ENCODE measurements at places on chromosomes 2 and 18.

- no peak for DNase-seq
These were observed 529.2 kb downstream of the LRP1B start for GRCh38 chr2:141601511-141602152.

- DNase-seq, result no peak
These were observed 27.0 kb downstream of the TMEM200C start for GRCh38 chr18:5868218-5868854.

DNA sequence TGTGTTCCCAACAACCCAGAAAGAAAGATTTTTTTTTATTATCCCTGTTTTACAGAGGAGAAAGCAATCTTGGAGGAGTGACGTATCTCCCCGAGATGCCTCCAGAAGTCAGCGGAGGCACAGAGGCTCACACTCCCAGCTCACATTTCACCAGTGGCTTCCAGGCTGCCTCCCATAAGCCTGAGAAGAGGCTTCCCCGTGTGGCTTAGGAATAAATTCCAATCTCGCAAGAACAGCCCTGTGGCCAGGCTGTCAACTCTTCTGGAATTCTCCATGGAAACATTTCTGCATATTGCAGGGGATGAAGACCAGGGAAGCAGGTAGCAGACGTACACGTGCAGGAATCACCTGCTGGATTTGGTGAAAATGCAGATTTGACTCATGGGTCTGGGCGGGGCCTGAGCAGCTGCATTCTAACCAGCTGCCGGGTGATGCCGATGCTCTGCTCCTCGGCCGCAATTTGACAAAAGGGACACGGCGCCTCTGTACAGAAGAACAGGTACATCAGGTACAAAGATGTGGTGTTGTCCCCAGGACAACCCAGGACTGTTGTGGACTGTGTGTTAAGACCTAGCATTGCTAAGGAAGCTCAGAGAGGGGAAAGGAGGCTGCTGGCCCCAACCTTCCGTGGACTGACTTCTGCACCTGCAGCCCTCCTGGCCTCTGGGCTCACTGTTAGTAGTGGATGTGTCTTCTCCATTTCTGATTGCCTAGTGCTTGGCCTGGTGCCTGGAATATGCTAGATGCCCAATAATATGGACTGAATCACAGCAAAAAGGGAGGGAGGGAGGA is 114.2 kb upstream of the ID2 start:
- DNase-seq, result no peak

- no peak for DNase-seq
These were observed 160.6 kb upstream of the DOK6 start for GRCh38 chr18:69239849-69240674.

GRCh38 chr18:75775121-75775520 is 347.6 kb upstream of the SMIM21 start:
- DNase-seq, result no peak

DNA sequence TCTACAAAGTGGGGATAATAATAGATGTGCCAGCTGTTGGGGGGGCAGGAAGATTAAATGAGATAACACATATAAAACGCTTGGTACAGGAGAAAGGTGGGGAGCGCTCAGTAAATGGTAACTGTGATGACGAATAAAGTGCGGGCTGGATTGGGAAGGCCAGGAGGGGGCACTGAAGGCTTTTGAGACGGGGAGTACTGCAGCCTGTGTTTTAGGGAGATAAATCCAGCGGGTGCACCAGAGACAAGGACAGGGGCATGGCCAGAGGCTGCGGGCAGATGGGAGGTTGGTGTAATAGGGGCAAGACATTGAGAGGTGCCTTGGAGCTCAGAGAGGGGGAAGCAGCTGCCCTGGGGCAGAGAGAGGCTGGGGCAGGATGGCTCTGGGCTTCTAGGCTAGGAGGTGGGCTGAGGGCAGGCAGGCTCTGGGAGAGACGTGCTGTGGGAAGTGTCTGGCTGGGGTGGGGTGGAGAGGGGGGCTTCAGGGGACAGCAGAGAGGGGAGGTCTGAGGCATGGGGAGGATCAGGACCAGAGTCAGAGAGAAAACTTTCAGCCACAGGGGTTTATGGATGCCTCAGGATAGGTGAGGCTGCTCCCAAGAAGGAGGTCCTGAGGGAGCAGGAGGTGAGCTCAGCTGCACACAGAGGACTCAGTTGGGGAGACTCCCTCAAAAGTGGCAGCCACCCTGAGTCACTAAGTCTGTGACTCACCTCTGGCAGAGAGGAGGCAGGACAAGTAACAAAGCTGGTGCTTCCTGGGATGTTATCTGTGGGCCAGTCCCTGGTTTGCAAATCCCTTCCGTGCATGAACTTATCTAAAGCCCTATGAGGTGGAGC is 18.8 kb downstream of the TEX44 start:
- DNase-seq, result no peak

DNA sequence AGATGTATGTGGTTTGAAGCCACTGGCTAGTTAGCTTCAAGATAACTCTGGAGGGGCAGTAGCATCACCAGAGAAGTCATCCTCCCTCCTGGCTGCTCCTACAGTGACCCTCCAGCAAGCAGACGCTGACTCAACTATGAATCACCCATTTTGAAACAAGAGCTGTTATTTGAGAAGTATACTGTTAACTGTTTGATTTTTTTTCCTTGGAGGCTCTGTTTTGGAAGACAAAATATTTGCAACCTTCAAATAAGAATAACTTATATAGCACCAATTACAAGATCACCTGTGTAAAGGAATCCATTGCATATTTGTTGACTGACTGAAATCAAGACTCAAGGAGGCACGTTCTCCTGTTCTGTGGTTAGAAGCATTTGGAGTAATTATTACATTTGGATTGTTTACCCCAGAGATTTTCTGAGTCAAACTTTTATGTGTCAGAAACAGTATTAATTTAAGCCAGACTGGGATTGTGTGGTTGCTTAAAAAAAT is 313.8 kb downstream of the MTX2 start:
- DNase-seq, result no peak

DNA sequence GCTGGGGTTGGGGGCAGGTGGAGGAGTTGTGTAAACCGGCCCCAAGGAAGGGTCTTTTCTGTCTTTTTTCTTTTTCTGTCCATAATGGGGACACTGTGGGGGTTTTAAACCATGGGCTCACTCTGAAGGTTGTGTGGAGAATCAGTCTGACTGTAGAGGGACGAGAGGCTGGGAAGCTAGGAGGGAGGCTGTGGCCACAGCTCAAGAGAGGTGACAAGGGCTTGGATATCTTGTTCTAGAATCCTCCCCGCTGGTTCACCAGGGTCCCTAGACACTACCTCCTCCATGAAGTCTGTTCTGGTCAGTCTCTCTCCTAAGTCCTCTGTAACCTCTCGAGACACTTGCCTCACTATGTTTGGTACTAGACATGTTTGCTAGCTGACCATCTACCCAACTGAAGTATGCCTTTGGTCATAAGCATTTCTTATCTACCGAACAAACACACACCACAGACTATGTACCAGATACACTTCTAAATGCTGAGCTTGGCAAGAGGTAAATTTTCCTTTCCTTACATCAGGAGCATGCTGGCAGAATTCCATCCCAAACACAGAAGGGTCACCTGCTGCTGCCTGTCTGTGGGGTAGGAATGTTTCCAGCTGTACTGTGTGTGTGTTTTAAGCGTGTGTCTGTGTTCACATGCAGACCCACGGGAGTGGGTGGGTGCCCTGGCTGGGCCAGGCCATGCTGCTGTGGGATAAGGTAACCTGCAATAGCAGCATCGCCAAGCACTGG is 69.6 kb upstream of the MGAT4A start:
- no peak for DNase-seq

DNA sequence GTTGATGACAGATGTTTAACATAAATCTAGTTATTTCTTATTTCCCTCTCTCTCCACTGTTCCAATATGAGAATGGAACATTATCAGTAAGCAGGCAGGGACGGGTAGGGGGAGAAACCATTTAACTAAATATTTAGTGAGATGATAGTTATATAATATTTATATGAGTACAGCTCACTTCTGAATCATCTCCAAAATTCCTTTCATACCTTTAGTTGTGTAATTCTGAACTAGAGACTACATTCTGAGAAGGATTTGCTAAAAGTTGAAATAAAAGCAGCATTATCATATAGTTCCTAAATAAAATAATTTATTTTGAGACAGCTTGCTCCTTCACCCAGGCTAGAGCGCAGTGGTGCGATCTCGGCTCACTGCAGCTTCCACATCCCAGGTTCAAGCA is 41.4 kb downstream of the B4GALT6 start:
- no peak for DNase-seq

DNA sequence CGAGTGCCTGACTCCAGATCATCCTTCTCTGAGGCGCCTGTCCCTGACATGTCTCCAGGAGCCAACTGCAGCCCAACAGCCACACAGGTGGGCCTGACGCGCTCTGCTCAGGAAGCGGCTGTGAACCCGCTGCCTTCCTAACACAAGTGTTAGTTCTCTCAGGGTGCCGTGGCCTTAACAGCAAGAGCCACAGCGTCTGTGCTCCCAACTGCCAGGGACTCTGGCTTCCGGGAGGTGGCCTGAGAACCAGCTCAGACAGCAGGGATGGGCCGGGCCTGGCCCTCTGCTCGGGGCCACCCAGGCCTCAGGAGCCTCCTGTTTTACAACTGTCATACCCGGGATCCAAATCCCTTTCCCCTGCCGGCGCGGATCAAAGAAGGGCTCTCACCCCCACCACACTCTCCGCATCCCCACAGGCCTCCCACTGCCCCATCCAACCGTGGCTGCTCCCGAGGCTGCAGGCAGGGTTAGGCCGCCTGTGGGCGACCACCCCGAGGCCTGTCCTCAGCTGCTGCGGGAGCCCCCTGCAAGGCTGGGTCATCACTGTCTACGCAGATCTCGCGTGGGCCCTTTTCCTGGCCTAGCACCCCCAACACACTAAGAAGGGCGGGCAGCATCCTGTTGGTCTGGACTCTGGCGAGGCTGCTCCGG is 114.2 kb upstream of the ZNF236 start:
- DNase-seq, result no peak

GRCh38 chr18:77133835-77134496 is 1.4 kb upstream of the MBP start:
- DNase-seq, result no peak
